ENCODE measurements at places on chromosomes 5 and 9.

GRCh38 chr9:109767404-109767803 lies 12.6 kb upstream of the PALM2AKAP2 start:
- H3K36me3 ChIP-seq, result no peaks in the 10 kb centered on the region
- peaks cover 23% of the 10 kb centered on the region for H3K27me3 ChIP-seq
- no peak overlapping the region for H3K27ac ChIP-seq
- DNase-seq, result no peak
- no peaks in the 10 kb centered on the region for H3K4me1 ChIP-seq
- H3K4me3 ChIP-seq, result no peak overlapping the region

- H3K27ac ChIP-seq, result no peak overlapping the region
- DNase-seq, result no peak
- H3K27me3 ChIP-seq, result no peaks in the 10 kb centered on the region
- no peaks in the 10 kb centered on the region for H3K36me3 ChIP-seq
These were observed 65.6 kb downstream of the COL5A1 start for GRCh38 chr9:134707031-134707680.

DNA sequence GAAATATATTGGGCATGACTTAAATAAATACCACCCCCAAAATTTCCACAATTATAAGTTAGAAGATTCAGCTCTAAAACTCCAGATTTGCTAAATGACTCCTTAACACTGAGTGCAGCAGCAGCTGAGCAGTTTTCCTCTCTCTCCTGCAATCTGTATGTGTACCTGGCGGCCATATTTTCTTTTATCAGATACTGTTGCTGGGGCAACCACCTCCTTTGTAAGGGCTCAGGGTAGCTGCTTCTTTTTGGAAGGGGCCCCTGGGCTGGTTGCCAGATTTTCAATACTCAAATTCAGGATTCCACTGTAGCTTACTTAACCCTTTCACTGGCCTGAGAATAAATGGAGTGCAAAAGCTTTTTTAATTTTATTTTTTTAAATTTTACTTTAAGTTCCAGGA lies 197.0 kb downstream of the TAF11L14 start:
- no peaks in the 10 kb centered on the region for H3K4me1 ChIP-seq
- H3K27ac ChIP-seq, result no peak overlapping the region
- no peak for DNase-seq
- no peaks in the 10 kb centered on the region for H3K36me3 ChIP-seq

GRCh38 chr9:15101095-15101494 lies 190.9 kb upstream of the FREM1 start:
- no peaks in the 10 kb centered on the region for H3K4me1 ChIP-seq
- no peak overlapping the region for H3K4me3 ChIP-seq
- H3K36me3 ChIP-seq, result no peaks in the 10 kb centered on the region
- H3K27ac ChIP-seq, result no peak overlapping the region

DNA sequence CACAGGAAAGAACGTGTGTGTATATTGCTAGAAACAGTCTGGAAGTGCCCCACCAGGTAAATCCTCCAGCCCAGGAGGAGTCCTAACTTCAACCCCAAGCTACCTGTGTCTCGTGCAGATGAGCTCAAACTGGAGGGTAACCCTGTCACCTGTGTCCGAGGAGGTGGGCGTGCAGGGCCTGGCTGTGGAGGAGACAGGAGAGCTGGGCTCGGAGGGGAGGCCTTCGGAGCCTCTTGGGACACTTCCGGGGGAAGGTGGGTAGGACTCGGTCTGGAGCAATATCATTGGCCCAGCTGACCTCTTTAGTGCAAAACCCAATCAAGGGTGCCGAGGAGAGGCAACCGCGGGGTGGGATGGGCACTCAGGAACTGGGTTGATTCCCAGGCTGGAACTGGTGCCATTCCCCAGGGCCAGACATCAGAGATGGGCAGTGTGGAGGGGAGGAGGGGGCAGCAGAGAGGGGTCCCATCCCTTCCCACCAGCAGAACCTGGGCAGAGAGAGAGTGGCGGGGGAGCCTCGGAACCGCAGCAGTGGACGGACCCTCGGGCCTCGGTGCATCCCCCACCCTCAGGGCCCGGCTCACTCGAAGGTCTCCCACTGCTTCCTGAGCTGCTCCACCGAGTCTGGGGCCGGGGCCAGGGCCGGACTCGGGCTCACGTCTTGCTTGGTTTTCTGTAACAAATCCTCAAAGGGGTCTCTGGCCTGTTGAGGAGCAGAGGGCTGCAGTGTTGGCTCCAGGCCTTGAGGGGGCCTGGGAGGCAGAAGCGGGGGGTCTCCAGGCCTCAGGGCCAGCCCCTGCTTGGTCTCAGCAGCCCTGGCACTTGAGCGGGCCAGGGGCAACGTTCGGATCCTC lies 25.1 kb downstream of the CRB2 start:
- DNase-seq, result no peak
- no peaks in the 10 kb centered on the region for H3K27me3 ChIP-seq
- H3K36me3 ChIP-seq, result no peaks in the 10 kb centered on the region
- no peak overlapping the region for H3K4me3 ChIP-seq
- no peaks in the 10 kb centered on the region for H3K4me1 ChIP-seq
- H3K27ac ChIP-seq, result no peak overlapping the region

- H3K27ac ChIP-seq, result no peak overlapping the region
These were observed 84.8 kb upstream of the PAM start for GRCh38 chr5:102670224-102670836.

DNA sequence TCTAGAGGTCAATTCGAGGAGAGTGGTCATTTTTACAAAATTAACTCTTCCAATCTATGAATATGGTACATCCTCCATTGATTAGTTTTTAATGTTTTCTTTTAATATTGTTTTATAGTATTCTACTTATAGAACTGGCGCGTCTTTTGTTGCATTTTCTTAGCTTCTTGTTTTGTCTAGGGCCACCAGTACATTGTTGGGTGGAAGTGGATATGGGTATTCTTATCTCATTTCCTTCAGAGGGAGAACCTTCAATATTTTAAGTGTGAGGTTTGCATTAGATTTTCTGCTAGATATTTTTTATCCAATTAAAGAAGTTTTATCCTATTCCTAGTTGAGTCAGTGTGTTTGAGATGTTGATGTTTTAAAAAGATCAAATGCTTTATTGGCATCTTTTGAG lies 69.8 kb downstream of the RPS23 start:
- H3K36me3 ChIP-seq, result no peaks in the 10 kb centered on the region
- no peak for DNase-seq
- H3K27ac ChIP-seq, result no peak overlapping the region
- no peaks in the 10 kb centered on the region for H3K4me1 ChIP-seq
- no peaks in the 10 kb centered on the region for H3K27me3 ChIP-seq

All from activated naive CD8-positive, alpha-beta T cell treated with anti-CD3 and anti-CD28 coated beads for 36 hours (primary cell).